Lower leg skin (tissue), 4 donors: ENCODE measurements at places on chromosomes 5 and 9. TPM values are rescaled to one million over a fixed set of nuclear protein-coding genes. Genes with fewer than 3 reads are reported as not detected.

GRCh38 chr5:143929486-143929885 is 117.5 kb downstream of the HMHB1 start:
- DNase-seq, result no peak

GRCh38 chr9:99544526-99544925 is 277.2 kb upstream of the NR4A3 start:
- DNase-seq, result no peak

DNA sequence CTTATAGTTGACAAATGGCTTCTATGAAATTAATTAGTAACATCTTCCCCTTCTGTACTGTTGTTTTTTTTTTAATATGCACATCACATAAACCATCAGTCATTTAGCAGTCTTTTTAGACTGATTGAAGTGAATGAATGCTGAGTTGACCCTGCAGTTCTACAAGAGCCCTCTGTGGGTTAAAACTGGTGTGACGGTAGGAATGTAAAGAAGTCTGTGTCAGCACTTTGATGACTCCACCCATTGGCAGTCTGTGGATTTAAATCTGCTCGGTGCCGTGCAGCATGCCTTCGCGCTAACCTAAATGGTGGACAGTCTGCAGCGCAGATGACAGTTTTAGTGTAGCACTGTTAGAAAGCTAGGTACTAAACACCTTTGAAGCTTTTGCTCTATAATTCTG is 3.1 kb downstream of the GTF3C4 start:
- DNase-seq, result no peak

DNA sequence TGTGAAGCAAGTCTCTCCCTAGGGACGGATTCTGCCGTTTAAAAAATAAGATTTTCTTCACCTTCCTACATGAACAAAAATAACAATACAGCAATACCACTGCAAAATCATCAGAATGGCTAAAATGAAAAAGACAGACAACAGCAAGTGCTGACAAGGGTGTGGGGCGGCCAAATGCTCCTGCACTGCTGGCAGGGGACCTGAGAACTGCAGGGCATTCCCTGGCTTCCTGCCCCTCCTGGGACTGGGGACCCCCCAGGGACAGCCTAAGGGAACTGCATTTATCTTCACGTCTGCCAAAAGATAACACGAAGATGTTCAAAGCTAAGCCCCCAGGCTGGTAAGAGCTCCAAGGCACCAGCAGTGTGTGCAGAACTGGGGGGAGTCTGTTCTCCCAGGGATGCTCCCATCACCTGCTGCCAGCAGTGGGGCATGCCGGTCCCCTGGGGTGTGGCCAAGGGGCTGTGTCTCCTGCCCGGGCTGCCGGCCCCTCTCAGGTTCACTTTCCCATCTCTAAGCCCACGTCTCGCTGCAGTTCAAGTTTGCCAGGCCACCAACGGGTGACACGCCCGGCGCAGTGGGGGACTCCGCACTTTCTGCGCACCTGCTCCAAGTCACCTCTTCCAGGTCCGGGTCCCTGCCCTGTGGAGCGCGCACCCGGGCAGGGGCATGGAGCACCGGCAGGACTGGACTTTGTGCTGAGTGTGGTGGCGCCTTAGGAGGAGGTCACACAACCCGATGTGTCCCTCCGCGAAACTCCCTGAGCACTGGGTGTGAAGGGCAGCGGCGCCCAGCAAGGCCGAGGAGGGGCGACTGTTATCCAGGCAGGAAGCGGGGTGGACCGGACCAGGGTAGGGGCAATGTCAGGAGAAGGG is 4.5 kb upstream of the EGFL7 start:
- no peak for DNase-seq

Gene PAX5
- 0.08 TPM for total RNA-seq

DNA sequence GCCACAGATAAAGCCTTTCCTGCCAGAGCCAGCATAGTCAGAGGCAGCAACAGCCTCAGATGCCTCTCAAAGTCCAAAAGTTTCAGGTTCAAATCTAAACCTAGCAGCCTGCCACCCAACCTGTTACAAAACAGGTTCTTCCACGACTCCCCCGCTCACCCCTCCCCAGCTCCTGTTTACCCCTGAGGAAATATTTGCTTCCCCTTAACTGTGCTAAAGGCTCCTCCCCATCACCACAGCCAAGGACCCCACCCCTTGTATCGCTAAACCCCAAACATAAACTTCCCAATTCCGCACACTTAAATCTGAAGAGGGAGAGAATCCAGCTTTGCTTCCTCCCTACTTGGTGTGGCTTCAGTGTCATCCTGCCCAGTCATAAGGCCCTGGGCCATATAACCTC is 15.4 kb upstream of the VDAC1 start:
- DNase-seq, result no peak

DNA sequence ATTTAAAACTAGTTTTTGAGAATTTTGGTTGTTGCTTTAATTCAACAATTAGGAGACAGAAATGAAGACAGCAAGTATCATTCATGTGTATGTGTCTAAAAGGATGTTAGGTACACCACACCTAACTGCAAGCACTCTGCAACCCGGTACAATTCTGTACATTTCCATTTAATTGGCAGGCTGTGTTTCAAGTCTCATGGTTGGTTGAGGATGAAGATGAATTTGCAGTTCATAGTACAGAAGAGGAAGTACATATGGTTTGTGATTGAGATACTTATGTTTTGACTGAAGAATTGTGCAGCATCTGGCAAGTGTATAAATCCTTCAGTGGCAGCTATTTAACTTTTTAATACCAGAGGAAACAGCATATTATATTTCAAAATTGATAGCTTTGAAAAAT is 628.7 kb upstream of the ZNF608 start:
- no peak for DNase-seq

- no peak for DNase-seq
Observed at GRCh38 chr5:74105126-74105780, 479.3 kb downstream of the ARHGEF28 start.

Gene ORM2
- total RNA-seq, result not detected
